ENCODE measurements at places on chromosomes 5 and 9. TPM values are rescaled to one million over a fixed set of nuclear protein-coding genes. Genes with fewer than 3 reads are reported as not detected.

DNA sequence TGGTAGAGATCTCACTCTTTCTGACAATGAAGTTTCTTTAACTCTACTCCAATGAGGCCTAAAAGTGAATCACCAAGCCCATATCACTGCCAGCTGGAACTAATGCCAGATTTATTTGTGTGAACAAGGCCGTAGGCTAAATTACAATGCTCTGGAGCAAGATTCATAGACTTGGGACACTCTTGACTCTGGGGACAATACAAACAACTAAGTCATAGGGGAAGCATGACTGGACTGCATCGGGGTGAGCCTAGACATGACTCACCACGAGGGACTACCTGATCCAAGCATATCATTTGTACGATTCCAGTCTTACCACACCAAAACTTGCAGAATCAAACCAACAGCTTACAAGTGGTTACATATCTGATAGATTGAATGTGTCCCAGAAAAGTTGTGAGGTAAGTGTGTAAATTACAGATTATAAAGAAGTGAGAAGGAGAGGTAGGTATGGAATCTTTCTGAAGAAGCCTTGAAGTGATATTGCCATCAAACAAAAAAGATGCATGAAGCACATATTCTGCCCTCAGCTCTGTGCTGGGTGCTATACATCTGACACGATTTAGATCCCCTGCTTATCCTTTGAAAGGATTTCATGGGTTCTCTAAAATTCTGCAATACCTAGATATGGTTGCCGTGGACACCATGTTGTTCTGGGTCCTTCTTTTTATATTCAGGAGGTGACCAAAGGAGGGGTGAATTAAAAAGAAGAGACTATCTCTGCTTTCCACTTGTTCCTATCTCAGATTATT, 199.3 kb upstream of the PDE4D start:
- DNase-seq: no peak
- H3K4me1 ChIP-seq: no peaks in the 10 kb centered on the region
- H3K36me3 ChIP-seq: no peaks in the 10 kb centered on the region
- H3K27me3 ChIP-seq: no peaks in the 10 kb centered on the region
- no peak overlapping the region for H3K27ac ChIP-seq
- H3K4me3 ChIP-seq: no peak overlapping the region

GRCh38 chr5:67259548-67260215, 63.1 kb upstream of the CD180 start:
- H3K36me3 ChIP-seq: no peaks in the 10 kb centered on the region
- H3K4me3 ChIP-seq: no peak overlapping the region
- DNase-seq: no peak
- no peaks in the 10 kb centered on the region for H3K4me1 ChIP-seq
- H3K27ac ChIP-seq: no peak overlapping the region
- H3K27me3 ChIP-seq: peaks cover 6% of the 10 kb centered on the region

DNA sequence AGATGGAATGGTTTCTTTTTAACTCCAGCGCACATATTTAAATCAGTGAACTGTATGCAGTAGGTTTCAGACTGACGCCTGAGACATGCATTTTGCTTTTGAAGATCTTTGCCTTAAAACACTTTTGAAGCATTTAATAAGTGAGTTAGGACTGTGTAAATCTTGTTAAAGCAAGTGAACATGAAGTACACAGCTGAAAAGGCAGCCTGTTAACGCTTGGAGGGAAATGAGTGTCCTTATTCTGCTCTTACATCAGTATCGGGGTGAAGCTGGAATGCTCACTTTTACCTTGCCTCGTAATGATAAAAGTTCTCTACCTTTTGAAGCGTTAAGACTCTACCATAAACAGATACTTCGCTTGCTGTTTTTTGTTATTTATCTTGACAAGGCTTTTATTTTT, 552.2 kb downstream of the ZNF608 start:
- H3K27ac ChIP-seq: no peak overlapping the region
- H3K36me3 ChIP-seq: no peaks in the 10 kb centered on the region
- no peak for DNase-seq

The EIF4E1B gene
- not detected for total RNA-seq

The PCDHA11 gene
- total RNA-seq: not detected

Measured in activated T-cell treated with anti-CD3 and anti-CD28 coated beads, Interleukin-2, amount 50 U/mL, for 72 hours (primary cell).